ENCODE measurements at places on chromosomes 5 and 9.

DNA sequence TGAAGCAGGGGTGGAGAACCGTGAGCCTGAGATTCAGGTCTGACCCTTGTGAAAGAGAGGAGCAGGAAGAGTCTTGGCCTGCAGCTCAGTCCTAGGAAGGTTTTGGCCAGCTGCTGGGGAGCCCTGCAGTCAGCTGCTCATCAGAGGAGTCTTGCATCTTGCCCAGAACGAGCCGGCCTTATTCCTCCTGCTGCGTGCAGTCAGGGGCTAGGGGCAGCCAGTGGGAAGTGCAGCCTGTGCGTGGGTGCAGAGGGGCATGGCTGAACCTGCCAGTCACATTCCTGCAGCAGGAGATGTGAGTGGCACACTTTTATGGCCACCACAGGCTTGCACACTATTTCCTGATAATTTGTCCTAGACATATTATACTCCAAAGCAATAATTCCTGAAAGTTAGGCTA lies 278.7 kb downstream of the NPR3 start:
- no peak for DNase-seq

- DNase-seq: no peak
Observed at GRCh38 chr9:21710548-21711191, 91.8 kb upstream of the MTAP start.

- no peak for DNase-seq
Observed at GRCh38 chr9:114170771-114171461, 15.6 kb downstream of the COL27A1 start.

DNA sequence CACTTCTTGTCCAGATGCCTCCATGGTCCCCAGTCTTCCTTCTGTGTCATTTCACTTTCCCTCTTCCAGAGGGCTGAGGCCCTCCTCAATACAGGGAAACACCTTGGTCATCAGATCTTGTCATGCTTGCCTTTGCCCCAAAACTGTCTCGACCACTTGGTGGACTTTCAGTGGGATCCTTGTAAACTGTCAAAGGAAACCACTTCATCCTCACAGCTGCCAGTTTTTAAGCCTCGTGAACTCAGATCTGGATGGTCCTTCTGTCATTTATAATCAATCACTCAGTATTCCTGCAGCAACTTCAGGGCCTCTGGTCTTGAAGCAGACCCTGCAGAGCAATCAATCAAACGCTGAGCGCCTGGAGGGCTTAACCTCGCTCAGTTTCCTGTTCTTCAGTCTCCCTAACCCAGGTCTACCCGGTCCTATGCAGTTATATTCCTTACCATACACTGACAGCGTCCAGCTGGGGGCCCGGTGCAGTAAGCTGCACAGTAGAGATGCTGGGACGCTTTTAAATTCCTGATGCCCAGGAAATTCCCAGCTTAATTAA lies 74.6 kb downstream of the GOLPH3 start:
- no peak for DNase-seq

DNA sequence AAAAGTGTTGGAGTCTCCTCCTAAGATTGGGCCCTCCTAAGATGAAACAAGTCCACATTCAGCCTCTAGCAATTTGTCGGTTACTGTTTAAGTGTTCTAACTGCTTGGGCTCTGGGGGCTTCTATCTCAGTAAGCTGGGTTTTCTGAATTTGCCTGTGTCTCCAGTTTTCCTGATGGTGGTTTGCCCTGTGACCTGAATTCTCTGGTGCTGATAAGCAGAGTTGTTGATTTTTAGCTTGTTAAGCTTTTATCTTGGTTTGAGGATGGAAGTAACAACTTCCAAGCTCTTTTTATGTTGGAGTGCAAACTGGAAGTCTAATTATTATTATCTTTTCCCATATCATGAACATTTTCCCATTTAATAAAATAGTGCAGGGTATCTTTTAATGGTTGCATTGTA lies 30.9 kb downstream of the HSD17B4 start:
- DNase-seq: no peak

DNA sequence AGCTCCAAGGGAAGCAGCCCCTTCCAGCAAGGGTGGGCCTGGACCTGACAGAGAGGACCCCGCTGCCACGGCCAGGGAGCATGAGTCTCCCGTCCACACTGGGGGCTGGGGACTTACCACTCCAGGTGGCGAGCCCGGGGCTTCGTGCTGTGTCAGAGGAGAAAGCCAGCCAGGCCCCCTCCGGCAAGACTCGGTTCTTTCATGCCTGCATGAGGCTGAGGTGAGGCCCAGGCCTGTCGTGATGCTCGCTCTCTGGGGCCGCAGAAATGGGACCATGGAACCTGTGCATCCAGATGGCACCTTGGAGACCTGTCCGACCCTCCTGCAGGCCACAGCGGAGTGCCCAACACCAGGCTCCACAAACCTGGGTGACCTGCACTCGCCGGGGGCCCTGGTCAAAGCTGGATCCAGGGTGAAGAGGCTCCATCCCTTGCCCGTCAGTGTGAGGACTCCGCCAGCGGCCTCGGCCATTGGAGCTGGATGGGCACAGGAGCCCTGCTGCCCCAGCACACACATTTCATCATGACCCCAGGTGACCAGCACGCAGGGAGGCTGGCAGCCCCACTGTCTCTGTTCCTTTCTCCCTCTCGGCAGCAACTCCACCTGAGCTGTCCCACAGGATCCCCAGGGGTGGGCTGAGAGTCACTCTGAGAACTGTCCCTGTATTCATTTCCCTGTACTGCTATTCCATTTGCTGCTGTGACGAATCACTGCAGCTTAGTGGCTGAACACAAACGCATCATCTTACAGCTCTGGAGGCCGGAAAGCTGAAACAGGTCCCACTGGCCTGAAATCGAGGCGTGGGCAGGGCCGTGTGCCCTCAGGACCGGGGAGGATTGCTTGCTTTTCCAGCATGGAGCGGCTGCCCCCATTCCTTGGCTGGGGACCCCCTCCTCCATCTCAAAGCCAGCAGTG lies 24.4 kb downstream of the SLC6A18 start:
- DNase-seq: no peak

DNA sequence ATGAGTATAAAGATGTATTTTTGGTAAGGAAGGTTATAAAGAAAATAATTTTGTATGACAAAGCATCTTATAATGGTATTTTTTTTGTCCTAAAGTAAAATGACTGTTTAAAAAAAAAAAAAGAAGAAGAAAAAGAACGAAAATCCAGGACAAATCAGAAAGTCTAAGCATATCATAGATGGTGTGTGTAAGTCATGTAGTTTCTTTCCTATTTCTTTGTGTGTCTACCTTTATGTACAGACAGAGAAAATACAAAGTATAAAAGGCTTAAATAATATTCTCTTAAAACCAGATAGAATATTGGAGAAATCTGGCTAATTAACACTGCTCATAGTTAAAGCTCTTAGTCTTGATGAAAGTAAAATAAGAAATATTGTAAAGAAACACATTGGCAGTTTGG lies 7.7 kb downstream of the RIGI start:
- DNase-seq: no peak

GRCh38 chr5:44884036-44884435 lies 75.3 kb downstream of the MRPS30 start:
- DNase-seq: no peak

DNA sequence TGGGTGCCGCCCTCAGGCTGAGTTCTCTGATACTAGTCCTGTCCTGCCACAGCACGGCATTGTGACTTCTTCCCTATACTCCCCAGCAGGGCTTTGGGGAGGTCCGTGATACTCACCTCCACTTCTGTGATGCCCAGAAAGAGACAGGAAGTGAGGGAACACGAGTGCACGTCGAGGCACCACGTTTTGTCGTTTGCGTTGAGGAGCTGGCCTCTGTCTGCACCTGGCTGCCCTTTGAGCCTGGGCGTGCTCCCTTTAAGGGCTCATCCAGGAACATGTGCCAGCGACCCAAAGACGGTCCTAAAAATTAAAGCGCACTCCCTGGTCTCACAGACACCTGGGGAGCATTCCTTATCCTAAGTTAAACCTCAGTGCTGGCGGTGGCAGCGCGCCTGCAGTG lies 8.7 kb upstream of the IRX4 start:
- no peak for DNase-seq

DNA sequence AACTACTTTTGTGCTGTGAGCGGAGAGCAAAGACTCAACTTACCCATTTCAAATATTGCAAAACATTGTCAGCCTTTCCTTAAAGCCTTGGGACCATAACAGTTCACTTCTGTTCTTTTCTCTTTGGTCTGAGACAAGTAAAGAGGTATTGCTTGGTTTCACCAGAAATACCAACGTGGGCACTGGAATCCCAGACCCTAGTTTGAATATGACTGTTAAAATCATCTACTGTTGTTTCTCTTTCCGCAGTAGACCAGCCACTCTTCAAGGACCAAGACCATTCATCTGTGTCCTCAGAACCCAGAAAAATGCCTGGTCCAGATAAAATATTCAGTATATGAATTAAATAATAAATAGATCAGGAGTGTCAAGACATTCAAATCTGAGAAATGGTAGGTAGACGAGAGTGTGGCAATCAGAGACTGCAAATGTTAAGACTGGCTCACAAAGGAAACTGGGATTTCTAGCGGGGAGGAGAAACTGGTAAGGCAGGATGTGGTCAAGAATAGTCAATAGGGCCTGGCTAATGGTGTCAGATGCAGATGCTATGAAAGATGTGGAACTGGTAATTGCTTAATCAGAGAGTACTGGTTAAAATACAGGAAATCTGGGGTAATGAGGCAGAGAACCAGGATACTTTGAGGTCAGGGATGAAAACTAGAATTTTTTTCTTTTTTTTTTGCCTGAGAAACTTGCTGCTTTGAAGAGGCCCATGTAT lies 82.1 kb upstream of the IL33 start:
- DNase-seq: no peak

- no peak for DNase-seq
Observed at GRCh38 chr9:136694163-136694871, 7.1 kb upstream of the AGPAT2 start.

DNA sequence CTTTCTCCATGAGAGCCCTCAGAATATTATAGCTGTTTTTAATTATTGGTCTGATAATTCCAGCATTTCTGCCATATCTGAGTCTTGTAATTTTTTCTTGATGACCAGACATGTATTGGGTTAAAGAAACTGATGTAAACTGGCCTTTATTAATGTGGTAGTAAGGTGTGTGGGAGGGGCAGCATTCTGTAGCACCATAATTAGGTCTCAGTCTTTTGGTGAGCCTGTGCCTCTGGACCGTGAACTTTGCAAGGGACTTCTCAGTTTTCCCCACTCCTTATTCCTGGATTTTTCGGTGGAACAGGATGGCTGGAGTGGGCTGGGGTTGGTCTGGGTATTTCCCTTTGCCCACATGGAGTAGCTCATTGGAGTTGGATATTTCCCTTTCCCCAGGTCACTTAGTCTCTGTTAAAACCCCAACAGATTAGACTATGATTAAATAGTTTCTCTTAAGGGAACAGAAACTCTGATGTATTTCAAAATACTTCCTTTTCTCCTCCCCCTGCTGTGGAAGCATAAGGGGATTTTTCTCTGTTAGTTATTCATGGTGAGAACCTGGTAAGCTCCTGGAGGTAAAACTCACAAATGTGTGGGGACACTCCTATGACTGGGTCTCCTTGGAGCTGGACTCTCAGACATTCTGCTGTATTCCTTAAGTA lies 52.4 kb downstream of the FSD1L start:
- DNase-seq: no peak

DNA sequence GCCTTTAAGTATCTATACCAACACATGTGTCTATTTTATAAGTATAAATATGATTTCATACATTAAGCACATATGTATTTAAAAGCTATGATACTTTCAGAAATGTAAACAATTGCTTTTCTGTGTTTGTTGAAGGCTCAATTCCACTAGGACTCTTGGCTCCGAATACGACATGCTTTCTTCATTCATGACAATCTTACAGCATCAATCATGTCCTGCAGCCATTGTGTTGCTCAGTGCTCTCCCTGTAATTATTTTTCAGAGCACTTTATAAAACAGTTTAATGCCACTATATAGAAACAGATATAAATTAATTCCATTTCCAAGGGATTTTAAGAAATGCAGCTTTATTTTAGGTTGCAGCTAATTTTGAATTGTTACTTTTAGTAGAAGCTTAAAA lies 167.3 kb downstream of the TAF11L14 start:
- no peak for DNase-seq

GRCh38 chr5:111422245-111422644 lies 90.1 kb downstream of the STARD4 start:
- DNase-seq: no peak

GRCh38 chr5:66230551-66230950 lies 86.5 kb downstream of the SREK1 start:
- DNase-seq: no peak

DNA sequence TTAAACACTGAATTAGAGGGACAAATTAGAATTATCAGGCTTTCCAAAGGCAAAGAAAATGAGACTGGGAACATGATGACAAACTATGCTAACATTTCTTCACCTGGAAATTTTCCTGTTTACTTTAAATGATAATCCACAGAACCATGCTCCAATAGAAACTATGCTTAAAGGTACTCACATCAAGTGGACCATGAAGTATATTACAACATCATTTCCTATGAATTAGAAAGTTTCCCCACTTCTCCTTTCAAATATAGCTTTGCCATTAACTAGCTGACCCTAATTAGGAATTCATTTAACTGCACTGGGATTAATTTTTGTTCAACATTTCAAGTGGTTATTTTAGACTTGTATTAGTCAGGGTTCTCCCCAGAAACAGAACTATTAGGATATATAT lies 81.4 kb downstream of the DTWD2 start:
- DNase-seq: no peak
